ENCODE measurements at places on chromosomes 16 and 17. TPM values are rescaled to one million over a fixed set of nuclear protein-coding genes. Genes with fewer than 3 reads are reported as not detected.

GRCh38 chr17:78812855-78813254, 27.8 kb downstream of the USP36 start:
- DNase-seq = no peak

DNA sequence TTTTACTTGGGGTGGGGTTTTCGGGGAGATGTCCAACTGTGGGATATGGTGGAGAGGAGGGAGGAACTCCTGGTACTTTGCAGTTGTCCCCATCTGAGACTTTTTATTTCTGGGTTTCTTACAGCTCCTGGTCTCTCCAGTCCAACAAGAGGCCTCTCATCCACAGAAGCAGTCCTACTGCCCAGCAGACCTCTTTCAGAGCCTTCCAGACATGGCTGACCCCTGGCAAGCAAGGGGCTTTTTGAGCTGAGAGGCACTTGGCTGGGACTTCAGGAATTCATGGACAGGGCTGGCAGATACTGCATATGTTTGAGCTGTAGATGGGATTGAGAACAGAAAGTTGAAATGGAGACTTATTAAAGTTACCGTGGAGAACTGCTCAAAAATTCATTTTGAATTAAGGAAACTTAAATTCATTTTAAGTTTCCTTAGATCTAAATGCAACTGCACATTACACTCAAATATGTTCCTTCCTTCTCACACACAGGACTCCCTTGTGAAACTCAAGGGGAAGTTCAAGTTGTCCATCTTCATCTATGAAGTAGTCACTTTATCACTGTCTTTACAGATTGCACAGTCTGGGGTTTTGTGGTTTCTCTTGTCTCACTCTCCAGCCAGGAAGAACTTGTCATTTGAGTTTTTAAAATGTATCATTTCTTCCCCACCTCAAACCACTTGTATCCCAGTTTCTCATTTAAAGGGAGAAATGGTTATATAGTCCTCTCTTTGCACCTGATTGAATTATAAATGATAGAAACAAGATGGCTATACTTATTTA, 1.1 kb downstream of the LASP1NB start:
- no peak for DNase-seq

Gene ABAT
- 9.8 TPM for total RNA-seq

Gene TRPV3
- total RNA-seq = 2.8 TPM

DNA sequence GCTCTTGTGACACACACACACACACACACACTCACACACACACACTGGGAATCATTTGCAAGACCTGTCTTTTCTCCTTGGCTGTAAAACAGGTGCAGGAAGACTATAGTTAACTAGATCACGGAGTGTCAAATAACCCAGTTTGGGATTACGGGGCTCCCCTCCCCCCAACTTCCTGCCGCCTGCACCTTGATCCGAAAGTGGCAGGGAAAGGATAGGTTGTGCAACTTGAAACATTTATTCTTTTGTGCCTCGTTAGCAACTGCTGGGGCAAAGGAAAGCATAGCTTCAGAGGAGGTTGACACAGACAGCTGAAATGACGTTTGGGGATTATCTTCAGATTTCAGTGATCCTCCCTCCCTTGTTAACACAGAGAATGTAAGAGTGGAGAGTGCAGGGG, 149.5 kb downstream of the NTN1 start:
- DNase-seq = no peak

DNA sequence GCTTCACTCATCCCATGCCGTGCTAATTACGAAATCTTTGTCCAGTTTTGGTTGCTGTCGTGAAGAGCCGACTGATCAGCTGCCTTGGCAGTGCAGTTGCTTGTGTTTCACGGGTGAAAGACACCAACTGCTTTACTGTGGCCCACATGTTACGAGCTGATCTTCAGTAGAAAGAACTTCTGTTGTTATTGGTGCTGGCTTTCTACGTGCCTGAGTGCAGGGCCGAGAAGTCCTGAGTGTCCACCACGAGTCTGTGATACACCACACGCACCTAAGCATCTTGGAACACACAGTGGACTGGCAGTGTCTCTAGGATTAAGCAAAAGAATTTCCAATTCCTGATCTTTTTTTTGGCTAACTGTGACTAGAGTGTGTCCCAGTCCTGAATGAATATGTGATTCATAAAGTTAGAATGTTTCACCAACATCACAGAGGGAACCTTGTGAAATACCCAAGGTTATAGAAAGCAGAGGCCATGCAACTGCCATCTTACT, 70.4 kb upstream of the CLEC18A start:
- no peak for DNase-seq

- no peak for DNase-seq
These were observed 11.1 kb upstream of the ATP2C2 start for GRCh38 chr16:84357191-84357651.

- no peak for DNase-seq
These were observed 47.5 kb downstream of the OR1D5 start for GRCh38 chr17:3015890-3016289.

Gene CACNA1H
- 9.4 TPM for total RNA-seq

- no peak for DNase-seq
These were observed 190.3 kb upstream of the ANKFN1 start for GRCh38 chr17:55962951-55963401.

- no peak for DNase-seq
These were observed 32.0 kb downstream of the CCDC182 start for GRCh38 chr17:57713140-57713539.

Gene CEP295NL
- total RNA-seq = 1.1 TPM

DNA sequence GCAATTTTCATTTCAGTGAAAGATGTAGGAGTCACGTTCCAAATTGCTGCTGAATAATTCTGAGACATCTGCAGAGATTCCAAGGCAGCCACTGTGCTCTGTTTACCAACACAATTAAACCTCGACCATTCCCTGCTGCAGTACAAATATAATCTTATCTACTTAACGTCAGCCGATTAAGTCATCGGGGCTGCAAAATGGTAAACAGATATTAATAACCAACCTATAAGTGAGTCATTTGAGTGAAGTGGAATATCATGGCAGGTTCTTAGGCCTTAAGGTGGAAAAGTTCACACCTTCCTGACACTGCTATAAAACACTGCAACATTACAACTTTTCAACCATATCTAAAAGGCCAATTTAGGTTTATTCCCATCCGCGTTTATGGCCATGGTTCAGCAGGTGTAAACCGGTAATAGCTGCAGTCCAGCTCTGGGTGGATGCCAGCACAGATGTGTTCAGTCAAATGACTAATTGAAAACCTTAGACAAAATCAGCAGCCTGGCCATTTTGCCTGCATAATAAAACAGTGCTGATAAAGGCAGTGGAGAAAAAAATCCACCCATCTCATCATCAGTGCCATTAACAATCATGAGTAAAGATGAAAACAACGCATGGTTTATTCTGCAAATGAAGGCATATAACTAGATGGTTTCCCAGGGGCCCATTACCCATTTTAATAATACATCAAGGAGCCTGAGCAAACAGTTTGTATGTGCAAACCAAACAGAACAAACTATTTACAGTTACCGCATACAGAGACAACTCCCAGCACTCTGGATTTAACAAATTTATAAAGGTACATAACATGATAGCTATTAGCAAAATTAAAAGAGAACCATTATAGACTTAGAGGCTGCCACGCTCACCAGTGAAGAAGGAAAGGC, 202.9 kb upstream of the IRX3 start:
- DNase-seq = no peak

GRCh38 chr16:81537721-81538561, 93.3 kb downstream of the CMIP start:
- DNase-seq = no peak

DNA sequence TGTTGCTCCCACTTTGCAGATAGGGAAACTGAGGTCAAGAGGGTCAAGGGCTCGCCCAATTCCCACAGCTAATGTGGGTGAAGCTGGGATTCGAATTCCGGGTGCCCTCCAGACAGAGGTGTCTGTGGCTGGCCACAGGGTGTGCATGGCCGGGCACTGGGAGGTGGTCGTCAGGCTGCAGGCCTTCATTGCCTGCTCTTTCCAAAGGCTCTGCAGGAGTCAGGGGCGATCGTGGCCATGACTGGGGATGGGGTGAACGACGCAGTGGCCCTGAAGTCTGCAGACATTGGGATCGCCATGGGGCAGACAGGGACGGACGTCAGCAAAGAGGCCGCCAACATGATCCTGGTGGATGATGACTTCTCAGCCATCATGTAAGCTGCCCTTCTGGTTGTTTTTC, 49.8 kb downstream of the MEAK7 start:
- DNase-seq = no peak

Gene CFAP97D1
- total RNA-seq = not detected

Gene ADGRG1
- 25.5 TPM for total RNA-seq

Gene ANKRD40CL
- not detected for total RNA-seq

DNA sequence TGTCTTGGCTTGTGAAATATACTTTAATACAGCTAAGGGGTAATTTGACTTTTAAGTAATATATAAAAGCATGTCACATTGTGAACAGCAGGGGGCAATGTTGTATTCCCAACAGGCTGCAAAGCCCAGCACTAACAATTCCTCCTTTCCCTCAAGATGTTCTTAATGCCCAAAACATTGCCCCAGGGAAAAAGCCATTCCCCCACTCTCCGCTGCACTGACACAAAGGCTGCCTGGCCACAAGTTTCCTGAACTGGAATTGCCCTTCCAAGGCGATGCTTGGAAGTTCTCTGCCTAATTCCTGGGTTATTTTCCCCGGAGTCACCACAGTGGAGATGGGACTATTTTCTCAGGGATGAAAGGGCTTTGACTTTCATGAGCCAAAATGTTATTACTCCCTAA, 27.2 kb downstream of the CLEC16A start:
- no peak for DNase-seq

Gene PDILT
- not detected for total RNA-seq

Gene AFMID
- total RNA-seq = 35.3 TPM

- DNase-seq = no peak
These were observed 898.2 kb upstream of the GOT2 start for GRCh38 chr16:59632276-59632855.

DNA sequence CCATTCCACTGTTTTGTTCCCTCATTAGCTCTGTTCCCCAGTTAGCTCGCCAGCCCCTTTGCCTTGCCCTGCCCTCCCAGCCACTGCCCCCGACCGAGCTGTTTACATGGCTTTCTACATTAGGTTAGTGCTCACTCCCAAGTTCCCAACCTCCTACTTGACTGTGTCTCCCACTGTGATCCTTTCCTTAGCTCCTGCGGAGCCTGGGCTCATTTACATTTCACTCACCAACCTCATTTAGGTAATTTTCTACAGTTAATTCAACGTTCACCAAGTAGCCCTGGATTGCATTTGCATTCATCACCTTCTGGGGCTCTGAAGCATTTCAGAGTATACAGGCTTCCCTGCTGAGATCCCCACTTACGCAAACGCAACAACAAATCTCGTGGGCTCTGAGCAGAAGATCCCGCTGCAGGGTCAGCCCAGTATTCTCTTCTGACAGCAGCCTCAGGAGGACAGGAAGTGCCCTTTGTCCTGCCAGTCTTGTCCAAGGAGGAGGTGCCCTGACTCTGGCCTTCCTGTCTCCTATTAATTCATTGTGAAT, 325.8 kb upstream of the CCL2 start:
- DNase-seq = no peak

Gene CA10
- total RNA-seq = not detected

Gene NAGPA
- 12.7 TPM for total RNA-seq

DNA sequence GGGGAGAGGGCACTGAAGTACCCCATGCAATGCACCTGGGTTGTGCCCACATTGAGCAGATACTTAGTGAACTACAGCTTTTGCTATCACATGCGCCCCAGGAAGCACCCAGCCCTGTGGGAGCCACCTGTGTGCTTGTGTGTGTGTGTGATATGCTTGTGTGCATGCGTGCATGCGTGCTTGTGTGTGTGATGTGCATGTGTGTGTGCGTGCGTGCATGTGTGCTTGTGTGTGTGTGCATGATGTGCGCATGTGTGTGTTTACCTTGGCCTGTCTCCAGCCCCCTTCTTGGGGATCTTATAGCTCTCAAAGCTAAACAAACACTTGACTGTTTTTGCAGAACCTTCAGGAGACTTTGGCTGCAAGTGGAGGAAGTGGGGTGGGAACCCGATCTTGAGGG, 841 bp downstream of the C16orf89 start:
- no peak for DNase-seq

DNA sequence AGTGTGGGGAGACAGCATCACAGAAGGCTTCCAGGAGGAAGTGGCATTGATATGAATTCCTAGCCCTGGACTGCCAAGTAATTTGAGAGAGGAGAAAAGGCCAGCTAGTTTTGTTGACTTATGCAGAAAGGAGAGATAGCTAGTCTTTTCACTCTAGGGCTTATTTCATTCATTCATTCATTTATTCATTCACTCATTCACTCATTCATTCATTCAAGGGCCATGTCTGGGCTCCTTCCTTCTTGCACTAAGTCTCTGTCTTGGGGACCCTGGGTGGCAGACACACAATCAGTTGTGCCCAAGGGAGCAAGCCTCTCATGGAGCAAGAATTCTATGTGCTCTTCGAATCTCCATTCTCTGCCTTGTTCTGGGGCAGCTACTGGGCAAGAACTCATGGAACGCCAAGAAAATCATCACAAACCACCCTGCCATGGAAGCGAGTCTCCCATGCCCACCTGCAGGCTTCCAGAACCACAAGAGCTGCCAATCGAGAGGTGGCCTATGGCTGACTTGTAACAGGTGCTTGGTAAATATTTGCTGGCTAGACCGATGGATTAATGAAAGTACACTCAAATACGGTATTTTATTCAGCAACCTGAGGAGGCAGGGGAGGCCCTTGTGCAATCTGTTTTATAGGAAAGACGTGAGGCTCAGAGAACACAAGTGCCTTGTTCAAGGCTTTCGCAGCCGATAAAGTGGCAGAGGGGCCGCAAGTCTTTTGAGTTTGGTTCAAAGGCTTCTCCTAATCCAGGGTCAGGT, 223.6 kb downstream of the XYLT1 start:
- DNase-seq = no peak

DNA sequence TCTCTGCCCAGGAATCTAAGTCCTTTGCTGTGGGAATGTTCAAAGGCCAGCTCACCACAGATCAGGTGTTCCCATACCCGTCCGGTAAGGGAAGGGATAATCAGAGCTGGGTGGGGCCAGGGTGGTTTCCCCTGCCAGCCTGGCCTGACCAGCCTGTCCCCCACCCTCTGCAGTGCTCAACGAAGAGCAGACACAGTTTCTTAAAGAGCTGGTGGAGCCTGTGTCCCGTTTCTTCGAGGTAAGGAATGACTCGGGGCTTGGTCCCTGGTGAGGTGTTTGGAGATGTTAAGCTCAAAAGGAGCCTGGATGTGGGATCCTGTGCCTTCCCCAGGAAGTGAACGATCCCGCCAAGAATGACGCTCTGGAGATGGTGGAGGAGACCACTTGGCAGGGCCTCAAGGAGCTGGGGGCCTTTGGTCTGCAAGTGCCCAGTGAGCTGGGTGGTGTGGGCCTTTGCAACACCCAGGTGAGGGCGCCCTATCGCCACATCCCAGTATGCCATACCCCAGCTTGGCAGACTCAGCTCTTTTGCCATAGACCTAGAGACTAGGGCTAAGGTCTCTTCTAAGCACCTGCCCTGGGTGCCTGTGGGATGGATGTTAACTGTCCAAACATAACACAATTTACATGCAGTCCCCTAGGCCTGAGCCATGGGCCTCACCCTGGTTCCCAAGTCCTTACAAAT, 997 bp downstream of the ACADVL start:
- no peak for DNase-seq

GRCh38 chr16:4525634-4526277, 12.8 kb downstream of the CDIP1 start:
- no peak for DNase-seq

Measured in right atrium auricular region (tissue), 2 donors.